NCI-H1417 treated with DMSO at 0.1 percent for 48 hours (cell line): ENCODE measurements at places on chromosomes 16 and 17.

- DNase-seq: no peak
Measured at GRCh38 chr17:66959641-66960375, 4.7 kb upstream of the CACNG4 start.

- no peak for DNase-seq
Measured at GRCh38 chr16:8474587-8474986, 115.7 kb downstream of the TMEM114 start.

DNA sequence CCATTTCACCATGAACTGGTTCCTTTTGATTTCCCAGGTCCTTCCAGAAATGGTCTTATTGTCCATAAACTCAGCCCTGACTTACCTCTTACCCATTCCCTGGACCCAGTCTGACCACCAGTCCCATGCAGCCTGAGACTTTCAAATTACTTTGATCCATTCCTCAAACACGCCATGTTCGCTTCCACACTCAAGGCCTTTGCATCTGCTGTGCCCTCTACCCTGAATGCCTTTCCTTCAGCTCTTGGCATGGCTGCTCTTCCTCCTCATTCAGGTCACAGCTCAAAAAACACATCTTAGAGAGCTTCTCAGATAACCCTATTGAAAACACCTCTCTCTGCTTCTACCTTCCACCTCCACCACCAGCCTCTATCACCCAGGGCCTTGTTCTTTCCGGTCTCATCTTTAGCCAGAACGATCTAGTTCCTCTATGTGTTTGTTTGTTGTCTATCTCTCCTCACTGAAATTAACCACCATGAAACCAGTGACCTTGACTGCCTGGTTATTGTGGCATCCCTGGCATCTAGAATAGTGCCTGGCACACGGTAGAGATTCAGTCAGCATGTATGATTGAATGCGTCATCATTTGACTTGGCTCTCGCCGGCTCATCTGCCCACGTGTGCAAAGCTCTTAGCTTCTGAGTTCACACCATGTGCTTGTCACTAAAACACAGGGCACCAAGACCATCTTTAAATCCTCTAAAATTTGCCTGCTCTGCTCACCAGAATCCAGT, 12.8 kb downstream of the CRYM start:
- no peak for DNase-seq

DNA sequence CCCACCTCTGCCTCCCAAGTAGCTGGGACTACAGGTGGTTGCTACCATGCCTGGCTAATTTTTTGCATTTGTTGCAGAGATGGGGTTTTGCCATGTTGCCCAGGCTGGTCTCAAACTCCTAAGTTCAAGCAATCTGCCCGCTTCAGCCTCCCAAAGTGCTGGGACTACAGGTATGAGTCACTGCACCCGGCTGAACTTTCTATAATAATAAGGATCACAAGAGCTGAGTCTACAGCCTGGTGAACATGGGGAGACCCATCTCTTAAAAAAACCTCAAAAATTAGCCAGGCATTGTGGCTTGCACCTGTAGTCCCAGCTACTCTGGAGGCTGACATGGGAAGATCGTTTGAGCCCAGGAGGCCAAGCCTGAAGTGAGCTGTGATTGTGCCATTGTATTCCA, 53.5 kb downstream of the WDR59 start:
- no peak for DNase-seq

DNA sequence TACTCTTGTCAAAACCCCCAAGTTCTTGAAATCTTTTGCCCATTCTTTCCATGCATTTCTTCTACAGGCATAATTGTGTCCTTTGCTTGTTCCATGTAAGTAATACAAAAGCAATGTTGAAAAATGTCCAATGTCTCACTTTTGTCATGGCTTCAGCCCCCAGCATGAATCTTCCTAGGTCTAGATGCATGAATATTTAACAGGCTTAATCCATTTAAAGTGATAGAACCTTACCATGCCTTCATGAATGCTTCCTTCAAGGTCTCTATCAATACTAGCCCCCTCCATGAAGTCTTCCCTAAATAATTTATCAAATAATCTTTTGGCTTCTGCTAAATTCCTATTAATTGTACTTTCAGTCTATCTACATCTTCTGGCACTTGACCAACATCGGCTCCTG, 46.1 kb upstream of the ANKFY1 start:
- no peak for DNase-seq

DNA sequence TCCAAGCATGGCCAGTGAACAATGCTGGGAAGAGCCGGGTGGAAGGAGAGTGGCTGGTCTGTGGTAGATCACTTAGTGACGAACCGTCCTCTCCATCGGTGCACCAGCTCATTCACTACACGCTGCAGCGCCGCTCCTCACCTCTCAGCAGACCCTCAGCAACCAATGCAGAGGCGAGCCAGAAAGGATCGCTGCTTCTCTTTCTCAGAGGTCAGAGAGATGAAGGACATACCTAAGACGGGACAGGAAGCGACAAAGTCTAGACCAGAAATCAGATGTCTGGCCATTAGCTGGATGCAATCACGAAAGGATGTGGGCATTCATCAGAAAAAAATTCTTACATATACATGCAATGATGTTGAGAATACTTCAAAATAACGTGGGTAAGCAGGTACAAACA, 26.9 kb downstream of the NSMCE1 start:
- DNase-seq: no peak

- DNase-seq: no peak
Measured at GRCh38 chr17:18946536-18946935, 5.4 kb upstream of the SLC5A10 start.

DNA sequence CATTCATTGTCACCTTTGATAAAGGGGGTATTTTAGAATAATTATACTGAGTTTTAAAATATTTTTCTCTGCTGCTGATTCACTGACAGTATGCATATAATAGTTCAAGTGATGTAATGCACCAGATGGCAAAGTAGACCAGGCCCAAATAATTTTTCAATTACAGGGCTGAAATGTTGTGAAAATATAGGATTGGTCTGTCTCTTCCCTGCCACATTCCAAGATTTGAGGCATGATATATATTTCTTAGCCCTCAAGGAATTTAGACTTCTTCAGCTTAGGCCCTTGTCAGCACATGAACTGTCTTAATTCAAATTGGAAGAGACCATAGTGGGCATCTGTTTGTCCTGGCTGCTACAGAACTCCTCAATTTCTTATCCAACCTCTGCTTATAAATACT, 39.2 kb upstream of the SLC12A3 start:
- no peak for DNase-seq

DNA sequence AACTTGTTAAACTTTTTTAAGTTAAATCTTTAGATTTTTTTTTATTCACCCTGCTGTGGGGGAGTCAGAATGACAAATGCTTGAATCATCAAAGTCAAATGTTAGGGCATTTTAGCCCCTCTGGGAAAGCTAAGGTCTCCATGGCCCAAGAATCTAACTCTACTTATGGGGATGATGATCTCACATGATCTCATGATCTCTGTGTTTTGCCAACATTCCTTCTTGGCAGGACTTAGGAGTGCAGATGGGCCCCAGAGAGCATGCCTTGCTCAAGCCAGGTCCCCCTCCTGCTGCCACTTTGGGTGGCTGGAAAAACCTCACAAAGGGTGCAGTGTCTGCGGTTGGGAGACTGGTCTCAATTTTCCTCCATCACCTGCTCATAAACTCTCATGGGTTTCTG, 108.6 kb downstream of the PRKCB start:
- DNase-seq: no peak

DNA sequence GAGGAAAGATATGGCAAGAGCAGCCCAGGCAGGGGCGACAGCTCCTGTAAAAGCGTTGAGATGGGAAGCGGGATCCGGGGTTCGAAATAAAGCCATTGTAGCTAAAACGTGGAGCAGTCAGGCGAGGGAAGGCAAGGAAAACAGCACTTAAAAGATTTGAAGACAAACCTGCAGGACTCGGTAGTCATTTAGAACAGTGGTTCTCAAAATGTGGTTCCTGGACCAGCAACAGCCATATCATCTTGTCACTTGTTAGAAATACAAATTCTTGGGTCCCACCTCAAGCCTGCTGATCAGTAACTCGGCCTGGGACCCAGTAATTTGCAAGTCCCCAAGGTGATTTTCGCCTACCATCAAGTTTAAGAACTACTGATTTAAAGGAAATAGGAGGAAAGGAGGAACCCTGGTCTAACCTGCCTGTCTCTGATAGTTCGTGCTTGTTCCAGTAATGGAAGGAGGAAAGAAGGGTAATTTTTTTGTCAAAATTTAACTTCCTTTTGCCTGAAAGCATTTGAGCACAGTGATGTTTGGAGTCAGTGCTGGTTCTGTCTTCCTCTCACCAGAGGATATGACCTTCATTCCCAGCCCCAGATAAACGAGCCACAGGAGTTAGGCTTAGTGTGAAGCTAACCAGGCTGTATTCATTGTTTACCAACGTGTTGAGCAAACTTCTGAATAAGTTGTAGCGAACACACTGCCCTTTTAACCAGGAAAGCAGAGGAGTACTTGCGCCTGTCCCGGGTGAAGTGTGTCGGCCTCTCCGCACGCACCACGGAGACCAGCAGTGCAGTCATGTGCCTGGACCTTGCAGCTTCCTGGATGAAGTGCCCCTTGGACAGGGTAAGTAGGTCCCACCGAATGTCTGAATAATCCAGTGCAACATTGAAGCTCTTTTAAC, 1.1 kb downstream of the ORC6 start:
- DNase-seq: no peak

DNA sequence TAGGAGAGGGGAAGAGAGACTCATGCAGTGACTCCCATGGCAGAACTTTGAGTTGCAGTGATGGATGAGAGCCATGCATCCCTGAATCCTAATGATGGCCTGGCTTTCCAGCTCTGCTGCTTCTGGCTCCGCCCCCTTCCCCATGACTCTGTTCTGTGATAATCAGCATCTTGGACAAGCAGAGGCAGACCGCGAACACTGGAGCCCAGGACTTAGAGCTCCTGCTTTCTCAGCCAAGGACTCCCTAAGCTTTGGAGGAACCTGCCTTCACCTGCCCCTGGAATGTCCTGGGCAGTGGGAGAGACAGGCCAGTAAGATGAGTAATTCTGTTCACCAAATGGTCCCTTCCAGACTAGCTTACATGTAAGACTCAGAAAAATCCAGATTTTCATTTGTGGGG, 12.5 kb downstream of the CCDC92B start:
- no peak for DNase-seq

- DNase-seq: no peak
Measured at GRCh38 chr17:14156689-14157088, 80.0 kb downstream of the CDRT15 start.

- DNase-seq: no peak
Measured at GRCh38 chr17:40062329-40063186, at the start of gene THRA. TSS of gene THRA (plus strand) at chr17:40062965. CDS start at chr17:40074489, 11,524 bp downstream.

GRCh38 chr16:26005336-26005735, 313.6 kb downstream of the HS3ST4 start:
- DNase-seq: no peak

- no peak for DNase-seq
Measured at GRCh38 chr17:10234033-10234432, 35.6 kb upstream of the GAS7 start.

DNA sequence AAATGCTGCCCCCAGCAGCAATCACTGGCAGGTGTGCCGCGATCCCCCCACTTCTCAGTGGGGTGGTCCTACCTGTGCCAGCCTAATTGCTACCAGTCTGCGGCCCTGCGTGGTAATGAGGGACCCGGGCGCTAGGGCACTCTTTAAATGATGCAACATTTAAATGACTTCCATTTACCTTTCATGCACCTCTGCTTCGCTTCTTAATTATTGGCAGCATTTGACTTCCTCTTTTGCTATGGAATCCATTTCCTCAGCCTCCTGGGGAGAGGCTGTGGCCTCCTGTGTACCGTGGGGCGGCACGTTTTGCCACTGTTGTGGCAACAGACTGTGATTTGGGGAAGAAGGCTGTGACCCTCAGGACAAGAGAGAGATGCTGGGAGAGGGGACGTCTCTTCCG, 86.1 kb downstream of the RPA1 start:
- no peak for DNase-seq

DNA sequence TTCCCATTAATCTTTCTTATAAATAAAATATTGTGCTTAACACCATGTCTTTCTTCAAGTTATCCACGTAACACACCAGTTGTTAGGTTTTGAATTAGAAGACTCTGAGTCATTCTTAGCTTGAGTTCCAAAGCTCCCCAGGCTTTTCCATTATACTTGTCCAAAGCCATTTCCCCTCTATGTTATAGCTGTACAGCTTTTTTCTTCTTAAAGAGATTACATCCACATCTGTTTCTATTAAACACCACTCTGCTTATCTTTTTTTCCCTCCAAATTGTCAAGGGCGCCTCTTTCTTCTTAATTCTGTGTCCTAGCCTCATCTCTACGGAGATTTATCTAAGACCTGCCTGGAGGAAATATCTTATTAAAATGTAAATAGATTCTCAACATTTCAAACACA, 139.4 kb upstream of the CPHXL start:
- DNase-seq: no peak

- DNase-seq: no peak
Measured at GRCh38 chr17:181245-182049, at the start of gene DOC2B. TSS of gene DOC2B (minus strand) at chr17:181650. CDS start at chr17:181479, 171 bp downstream.

- DNase-seq: no peak
Measured at GRCh38 chr16:9268446-9268845, 177.0 kb downstream of the HAPSTR1 start.

- no peak for DNase-seq
Measured at GRCh38 chr17:17497845-17498520, 1.8 kb upstream of the RASD1 start.

DNA sequence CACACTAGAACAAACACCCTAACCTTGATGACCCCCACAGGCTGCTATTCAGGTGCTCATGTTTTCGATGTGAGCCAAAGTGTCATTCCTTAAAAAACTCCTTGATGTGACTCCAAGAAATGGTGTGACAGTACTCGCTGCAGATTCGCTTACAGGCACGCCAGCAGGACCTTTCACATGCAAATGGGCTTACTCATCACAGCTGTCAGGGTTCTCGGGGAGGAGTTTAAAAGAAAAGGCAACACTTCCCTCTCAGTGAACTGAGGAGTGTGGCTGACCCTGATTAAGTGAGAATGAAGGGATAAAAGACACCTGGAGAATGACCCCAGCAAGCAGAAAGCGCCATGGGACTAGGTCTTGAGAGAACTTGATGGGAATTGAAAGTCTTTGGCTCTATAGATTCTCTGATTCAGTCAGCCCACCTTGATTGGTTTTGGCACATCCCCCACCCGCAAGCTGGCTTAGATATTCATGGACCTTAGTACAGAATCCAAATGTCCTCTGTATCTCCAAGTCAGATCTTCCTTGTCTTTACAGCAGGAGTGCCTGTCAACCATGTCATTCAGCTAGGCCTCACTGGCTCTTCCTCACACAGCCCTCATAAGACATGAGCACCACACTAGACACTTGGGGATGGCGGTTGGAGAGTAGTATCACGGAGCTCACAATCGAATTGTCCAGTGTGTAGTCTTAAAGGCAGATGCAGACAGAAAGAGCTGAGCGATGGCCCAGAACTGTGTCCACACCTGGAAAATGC, 82.6 kb downstream of the HIC1 start:
- DNase-seq: no peak

GRCh38 chr17:1931844-1932579, 93.1 kb downstream of the RTN4RL1 start:
- DNase-seq: no peak

- DNase-seq: no peak
Measured at GRCh38 chr16:19289811-19290485, 4.4 kb downstream of the CLEC19A start.

- DNase-seq: no peak
Measured at GRCh38 chr16:10245002-10245401, 62.8 kb upstream of the GRIN2A start.

- DNase-seq: no peak
Measured at GRCh38 chr17:21687136-21687953, 5.0 kb upstream of the KCNJ18 start.

GRCh38 chr16:74117798-74118197, 178.8 kb upstream of the PSMD7 start:
- no peak for DNase-seq

- no peak for DNase-seq
Measured at GRCh38 chr17:39623356-39623950, 3.3 kb upstream of the PPP1R1B start.

GRCh38 chr17:33889766-33890165, 365.3 kb upstream of the CCL2 start:
- no peak for DNase-seq
